ENCODE measurements at places on chromosomes 3 and 15.

DNA sequence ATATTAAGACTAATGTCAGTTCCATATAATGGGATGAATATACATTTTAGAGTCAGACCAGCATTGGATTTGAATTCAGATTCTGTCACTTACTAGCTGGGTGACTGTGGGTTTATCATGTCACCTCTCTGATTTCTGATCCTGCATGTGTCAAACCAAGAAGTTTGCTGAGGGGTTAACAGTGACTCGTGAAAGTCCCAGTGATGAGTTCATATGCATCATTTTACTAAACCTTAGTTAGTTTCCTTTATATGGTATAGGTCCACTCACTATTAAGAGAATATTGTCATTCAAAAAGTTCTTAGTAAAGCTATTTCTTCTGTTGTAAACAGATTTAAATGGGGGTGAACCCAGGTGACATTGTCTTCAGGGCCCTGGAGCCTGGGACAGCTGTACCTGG lies 102.3 kb downstream of the ZNF621 start:
- no peak for DNase-seq

GRCh38 chr3:141431411-141432378 lies 55.1 kb upstream of the RASA2 start:
- no peak for DNase-seq

GRCh38 chr3:2851835-2852234 lies 258.3 kb downstream of the IL5RA start:
- DNase-seq: no peak

DNA sequence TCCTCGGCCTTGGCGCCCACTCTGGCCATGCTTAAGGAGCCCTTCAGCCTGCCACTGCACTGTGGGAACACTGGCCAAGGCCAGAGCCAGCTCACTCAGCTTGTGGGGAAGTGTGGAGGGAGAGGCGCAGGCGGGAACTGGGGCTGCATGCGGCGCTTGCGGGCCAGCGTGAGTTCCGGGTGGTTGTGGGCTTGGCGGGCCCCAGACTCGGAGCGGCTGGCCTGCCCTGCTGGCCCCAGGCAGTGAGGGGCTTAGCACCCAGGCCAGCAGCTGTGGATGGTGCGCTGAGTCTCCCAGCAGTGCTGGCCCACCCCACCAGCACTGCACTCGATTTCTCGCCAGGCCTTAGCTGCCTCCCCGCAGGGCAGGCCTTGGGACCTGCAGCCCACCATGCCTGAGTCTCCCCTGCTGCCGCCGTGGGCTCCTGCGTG lies 13.1 kb upstream of the UBP1 start:
- DNase-seq: no peak

GRCh38 chr3:10292505-10293419 lies at the start of gene GHRL:
Gene GHRL, minus strand, starts transcription at chr3:10292947. Its CDS starts 2,767 bp downstream, at chr3:10290180.
- peak; percentile 74 for DNase-seq

GRCh38 chr3:170852324-170852723 lies 17.7 kb downstream of the RPL22L1 start:
- DNase-seq: no peak

- DNase-seq: peak; percentile 97
Observed at GRCh38 chr15:66356359-66357236, at the start of gene TIPIN. Gene TIPIN, minus strand, starts transcription at chr15:66356685. Its CDS starts 3,738 bp downstream, at chr15:66352947.

DNA sequence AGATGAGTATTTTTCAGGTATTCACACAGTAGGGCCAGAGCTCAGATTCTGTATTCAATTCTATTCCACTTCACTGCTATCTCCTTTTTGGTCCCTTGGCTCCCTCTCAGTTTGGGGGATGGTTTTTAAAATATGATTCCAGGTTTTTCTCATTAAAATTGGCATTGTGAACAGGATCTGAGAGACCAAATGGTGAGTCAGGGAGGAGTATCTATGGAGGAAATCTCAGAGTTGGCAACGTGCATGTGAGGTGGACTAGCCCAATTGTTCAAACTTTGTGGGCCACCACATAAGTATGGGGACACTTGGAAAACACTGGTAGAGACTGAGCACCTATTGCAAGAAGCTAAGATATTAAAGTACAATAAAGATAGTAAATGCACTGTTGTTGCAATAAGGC lies 53.9 kb upstream of the TTC14 start:
- DNase-seq: no peak

GRCh38 chr3:117393119-117393518 lies 683.5 kb downstream of the TUSC7 start:
- no peak for DNase-seq

DNA sequence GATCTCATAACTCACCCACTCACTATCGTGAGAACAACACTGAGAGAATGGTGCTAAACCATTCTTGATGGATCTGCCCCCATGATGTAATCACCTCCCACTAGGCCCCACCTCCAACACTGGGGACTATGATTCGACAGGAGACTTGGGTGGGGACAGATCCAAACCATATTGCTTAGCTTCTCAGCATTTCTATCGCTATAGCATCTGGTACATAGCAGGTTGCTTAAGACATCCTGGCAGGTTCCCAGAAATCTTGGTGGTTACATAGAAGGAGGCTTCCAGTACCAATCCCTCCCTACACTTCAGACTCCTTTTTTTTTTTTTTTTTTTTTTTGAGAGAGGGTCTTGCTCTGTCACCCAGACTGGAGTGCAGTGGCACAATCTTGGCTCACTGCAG lies 487.8 kb downstream of the EDEM1 start:
- no peak for DNase-seq

DNA sequence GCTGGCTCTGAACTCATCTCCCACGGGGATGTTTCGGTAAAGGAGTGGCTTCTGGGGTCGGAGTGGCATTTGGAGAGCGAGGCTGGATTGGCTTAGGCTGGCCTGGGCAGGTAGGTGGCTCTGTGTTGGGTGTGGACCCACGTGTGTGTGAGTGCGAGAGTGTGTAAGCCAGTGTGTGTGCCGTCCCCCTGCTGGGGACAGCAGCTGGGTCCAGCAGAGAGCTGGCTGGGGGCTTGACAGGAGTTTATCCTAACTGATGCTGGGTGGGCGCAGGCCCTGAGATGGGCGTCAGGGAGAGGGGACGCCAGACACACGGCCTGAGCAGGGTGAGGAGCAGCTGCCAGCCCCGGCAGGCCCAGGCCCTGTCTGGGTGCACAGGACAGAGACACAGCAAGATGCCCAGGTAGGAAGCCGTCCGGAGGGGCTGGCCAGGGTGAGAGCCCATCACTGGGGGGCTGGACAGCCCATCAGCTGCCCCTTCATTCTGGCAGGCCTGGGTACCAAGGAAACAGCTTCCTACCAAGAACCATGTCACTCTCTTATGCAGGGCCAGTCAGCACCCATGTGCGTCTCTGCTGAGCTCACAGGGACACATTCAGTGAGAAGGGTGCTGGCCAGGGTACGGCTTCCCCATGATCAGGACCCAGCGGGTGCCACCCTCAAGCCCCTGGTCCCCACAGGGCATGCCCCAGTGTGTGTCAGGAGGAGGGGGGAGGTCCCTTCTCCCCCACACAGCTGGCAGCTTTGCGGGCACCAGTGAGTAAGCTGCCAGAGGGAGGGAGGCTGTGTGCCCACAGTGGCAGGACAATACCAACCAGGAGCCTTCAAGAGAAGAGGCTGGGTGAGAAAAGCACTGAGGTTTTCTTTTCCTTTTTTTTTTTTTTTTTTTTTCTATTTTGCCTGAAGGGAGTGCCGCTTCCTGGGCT lies 1.1 kb downstream of the PAK6 start:
- peak; percentile 24 for DNase-seq

- DNase-seq: no peak
Observed at GRCh38 chr15:60391722-60392315, 6.0 kb downstream of the ANXA2 start.

DNA sequence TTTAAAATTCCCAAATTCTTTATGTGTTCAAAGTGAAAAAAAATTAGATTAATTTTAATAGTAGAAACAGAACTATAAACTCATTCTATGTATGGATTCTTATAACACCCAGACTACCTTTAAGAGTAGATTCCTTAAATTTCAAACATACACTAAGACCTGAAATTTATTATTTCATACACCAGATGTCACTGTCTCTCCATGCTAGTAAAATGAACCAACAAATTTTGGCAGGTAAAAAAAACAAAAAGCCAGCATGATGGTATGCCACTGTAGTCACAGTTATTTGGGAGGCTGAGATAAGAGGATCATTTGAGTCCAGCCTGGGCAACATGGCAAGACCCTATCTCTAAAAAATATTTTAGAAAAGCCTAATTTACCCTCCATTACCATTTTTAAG lies 461.3 kb upstream of the NAALADL2 start:
- no peak for DNase-seq

DNA sequence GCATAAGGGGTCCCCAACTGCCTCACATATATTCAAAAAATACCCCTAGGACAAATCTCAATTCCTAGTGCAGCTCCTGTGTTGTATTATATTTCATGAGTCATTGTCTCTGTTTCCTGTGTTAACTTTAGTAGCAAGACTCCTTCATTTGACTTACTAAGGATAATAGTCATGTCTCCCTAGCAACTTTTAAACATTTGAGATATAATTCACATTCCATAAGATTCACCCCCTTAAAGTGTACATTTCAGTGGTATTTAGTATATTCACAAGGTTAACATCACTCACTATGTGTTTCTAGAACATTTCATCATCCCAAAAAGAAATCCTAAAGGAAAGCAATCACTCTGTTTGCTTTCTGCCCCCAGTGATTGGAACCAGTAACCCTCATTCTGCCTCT lies 121.3 kb upstream of the WNT7A start:
- DNase-seq: no peak

- no peak for DNase-seq
Observed at GRCh38 chr3:8760091-8760490, 9.3 kb downstream of the OXTR start.

- DNase-seq: no peak
Observed at GRCh38 chr3:49217688-49218470, 46.5 kb downstream of the KLHDC8B start.

DNA sequence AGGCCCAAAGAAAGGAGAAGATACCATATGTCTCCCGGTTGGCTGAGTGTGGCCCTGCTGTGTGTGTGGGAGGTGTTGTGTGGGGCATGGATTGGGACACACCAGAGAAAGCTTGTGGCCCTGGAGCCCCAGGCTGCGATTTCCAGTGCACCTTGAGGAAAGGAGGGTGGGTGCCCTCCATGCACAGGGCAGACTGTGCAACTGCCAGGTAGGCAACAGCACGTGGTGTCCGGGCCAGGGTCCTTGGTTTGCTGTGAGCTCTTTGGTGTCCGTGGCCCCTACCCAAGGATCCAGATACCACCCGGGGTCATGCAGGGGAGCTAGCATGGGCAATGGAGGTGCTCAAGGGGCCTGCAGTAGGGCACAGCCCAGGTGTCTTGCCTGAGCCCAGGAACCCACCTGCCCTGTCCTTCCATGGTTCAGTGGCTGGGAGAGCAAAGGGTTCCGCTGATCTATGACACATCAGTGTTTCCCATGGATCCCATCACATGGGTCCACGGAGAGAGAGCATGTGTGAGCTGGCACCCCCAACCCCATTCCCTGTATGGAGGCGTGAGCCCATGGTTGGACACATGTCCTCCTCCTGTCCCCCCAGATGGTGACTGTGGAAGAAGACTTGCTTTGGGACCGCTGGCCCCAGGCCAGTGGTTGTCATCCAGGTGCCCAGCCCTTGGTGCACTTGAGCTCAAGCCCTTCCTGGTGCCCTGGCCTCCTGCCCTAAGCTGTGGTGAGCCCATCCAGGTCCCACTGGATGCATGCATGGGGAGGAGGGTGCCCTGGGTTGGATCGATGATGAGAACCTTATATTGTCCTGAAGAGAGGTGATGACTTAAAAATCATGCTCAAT lies 223.4 kb downstream of the SNRPN start:
- no peak for DNase-seq

DNA sequence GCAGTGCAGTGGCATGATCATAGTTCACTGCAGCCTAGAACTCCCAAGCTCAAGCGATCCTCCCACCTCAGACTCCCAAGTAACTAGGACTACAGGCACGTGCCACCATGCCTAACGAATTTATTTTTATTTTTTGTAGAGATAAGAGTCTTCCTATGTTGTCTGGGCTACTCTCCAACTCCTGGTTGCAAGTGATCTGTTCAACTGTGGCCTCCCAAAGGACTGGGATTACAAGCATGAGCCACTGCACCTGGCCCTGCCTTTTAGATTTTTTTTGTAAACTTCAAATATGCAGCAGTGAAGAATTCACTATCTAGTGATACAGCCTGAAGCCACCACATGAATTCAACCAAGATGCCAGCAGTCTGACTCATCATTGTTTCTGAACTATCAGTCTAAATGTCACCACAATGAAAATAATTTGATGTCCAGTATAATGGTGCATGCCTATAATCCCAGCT lies 32.7 kb downstream of the UBXN7 start:
- no peak for DNase-seq

- DNase-seq: no peak
Observed at GRCh38 chr3:53103397-53104296, 26.6 kb downstream of the RFT1 start.

DNA sequence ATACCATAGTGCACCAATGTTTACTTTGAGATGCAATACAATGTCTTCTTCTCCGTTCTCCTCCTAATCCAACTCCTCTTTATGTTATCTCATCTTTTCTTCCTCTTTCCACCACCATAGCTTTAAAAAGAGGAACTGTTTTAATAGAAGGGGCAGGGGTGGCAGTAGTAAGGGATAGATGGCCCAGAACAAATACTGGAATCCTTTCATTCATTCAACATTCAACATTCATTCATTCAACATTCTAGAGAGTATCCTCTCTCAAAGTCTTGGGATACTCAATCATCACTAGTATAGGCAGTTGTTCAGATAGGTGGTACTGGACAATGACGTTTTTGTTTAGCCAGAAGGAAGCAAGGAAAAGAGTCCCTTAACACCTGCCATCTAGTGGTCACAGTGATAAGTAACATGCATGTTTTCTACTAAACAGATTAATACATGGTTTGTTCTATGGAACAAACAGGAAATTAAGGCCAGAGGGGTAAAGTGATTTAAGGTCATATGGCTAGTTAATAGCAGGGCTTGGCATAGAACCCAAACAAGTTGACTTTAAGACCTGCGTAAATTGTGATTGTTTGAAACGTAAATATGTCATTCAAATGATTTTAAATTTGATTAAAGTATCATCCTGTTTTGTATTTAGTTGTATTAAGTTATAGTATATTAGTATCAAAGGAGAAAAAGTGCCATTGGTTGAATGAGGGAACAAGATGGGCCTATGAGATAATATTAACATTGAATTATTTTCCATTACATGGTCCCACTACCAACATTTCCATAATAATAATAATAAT lies 26.9 kb upstream of the EHHADH start:
- peak; percentile 55 for DNase-seq

DNA sequence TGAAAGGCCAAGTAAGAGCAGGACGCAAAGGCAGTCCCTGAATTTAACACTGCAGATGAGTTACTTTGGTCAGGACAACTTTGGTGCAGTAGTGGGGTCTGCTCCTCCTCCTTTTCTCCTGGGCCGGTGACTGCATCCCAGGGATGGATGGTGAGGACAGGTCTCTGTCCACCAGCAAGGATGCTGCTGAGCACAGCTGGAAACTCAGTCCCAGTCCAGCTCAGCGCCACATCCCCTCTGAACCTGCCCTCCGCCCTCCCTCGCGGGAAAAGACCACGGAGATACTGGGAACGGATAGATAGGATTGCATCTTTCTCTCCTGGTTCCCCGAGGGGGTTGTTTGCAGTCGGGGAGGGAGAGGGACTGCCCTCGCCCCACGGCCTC lies 13.8 kb downstream of the GRAMD2A start:
- no peak for DNase-seq

- no peak for DNase-seq
Observed at GRCh38 chr3:166829896-166830295, 550.2 kb downstream of the ZBBX start.

Data from GM10248 (cell line).